ENCODE measurements at places on chromosomes 5 and 9.

DNA sequence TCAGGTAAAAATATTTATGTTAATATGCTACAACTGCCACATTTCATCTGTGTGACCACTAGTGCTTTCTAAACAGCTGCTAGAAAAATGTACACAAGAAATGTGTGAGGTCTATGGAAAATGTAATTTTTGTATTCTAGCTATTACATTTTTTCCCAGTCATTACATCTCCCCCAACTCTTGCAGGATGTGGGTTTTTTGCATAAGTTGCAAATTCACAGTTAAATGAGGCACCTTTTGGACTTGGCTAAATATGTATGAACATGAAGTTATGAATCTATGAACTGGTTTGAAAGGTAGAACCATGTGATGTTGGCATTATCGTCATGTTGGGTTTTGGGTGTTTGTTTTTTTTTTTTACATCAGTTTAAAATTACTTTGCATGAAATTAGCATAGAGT, 590.4 kb upstream of the WWC1 start:
- no peak for DNase-seq

DNA sequence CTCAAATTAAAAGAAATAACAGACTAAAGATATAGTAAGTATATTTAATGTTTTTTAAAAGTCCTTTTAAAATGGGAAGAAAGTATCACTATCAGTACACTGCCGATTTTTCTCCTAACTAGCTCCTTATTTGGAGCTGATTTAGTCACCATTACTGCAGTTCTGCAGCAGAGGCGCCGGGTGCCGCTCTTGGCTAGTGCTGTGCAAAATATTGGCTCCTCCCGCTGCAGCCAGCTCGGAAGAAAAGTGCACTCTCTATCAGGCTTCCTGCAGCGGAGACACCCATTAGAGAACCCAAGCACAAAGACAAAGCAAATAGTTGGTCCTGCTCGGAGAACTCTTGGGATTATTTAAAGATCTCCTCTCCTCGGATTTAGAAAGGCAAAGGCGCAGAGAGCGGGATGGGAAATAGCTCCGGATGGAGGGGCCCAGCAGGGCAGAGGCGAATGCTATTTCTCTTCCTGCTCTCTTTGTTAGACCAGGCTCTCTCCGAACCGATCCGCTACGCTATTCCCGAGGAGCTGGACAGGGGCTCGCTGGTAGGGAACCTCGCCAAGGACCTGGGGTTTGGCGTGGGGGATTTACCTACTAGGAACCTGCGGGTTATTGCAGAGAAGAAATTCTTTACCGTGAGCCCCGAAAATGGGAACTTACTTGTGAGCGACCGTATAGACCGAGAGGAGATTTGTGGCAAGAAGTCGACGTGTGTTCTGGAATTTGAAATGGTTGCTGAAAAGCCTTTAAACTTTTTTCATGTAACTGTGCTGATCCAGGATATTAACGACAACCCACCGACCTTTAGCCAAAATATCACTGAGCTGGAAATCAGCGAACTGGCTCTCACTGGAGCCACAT, at the start of gene PCDHGB3:
TSS of gene PCDHGB3 (plus strand) at position 249 of the 855 bp plus-strand sequence. CDS start at position 402, 153 bp downstream.
- peak; percentile 34 for DNase-seq

DNA sequence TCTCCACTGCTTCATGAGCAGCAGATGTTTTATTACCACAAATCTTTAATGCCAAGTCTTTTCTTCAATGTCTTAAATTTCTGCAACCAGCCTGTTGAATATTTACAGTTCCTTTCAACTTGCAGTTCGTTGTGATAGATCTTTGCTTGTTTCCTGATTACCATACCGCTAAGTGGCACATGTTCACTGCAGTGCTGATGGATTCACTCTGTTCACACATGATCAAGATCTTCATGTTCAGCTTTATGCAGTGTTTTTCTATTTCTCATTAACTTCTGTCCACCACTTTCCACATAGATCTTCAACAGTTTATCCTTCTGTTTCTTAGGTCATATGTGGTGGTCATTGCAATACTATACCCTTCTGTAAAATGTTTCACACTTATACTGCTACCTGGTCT, 280.6 kb downstream of the EPB41L4A start:
- no peak for DNase-seq

DNA sequence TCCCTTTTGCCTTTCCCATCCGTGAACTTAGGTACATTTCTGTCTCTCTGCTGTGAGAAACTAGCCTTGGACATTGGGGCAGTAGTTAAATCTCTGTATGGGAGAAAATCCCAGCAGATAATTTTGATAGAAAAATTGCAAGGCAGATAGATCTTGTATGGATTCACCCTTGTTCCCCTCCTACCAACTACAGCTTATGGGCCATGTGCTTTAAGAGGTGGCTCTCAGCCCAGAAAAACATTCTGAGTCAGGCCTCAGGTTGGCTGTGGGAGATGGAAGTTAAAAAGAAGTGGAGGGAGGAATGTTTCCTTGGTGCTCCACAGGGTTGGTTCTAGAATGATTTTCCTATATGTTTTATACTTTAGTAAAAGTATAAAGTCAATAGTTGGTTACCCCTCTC, 1.4 kb upstream of the KDM3B start:
- peak; percentile 54 for DNase-seq

GRCh38 chr9:69697475-69697874, 25.3 kb upstream of the APBA1 start:
- DNase-seq, result no peak

DNA sequence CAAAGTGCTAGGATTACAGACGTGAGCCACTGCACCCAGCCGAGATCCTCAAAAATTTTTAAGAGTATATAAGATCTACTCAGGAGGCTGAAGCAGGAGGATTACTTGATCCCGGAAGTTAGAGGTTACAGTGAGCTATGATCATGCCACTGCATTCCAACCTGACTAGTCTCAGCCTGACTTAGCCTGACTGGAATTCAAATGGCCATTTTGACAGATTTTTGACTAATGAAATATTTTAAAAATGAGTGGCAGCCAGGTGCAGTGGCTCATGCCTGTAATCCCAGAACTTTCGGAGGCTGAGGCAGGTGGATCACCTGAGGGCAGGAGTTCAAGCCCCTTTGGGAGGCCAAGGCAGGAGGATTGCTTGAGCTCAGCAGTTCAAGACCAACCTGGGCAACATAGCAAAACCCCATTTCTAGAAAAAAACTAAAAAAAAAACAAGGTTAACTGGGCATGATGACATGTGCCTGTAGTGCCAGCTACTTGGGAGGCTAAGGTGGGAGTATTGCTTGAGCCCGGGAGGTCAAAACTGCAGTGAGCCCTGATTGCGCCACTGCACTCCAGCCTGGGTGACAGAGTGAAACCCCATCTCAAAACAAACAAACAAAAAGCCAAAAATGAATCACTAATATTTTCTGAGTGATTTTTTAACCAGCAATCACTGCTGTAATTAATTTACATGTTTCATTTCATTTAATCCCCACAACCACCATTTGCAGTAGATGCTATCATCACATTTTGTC, 16.6 kb downstream of the ATOX1 start:
- peak; percentile 89 for DNase-seq

GRCh38 chr5:66209794-66210193, 65.7 kb downstream of the SREK1 start:
- DNase-seq, result no peak

DNA sequence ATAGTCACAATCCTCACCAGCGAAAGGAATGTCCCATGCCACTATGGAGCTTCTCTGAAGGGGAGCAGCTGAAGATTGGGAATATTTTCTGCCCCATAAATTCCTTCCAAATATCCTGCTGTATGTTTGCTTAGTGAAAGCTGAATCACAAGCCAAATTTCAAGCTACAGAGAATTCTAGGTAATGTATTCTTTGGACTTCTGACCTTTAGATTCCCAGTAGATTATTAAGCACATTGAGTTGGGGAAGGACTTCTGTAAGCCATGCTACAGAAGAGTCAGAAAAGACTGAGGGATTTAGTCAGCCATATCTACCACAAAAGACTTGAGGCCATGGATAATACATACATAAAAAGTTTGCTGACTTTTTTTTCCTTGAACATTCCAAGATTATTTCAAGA, 1342.0 kb upstream of the NUDT12 start:
- DNase-seq, result no peak

- DNase-seq, result peak; percentile 42
Measured at GRCh38 chr5:116451905-116452450, 122.6 kb downstream of the SEMA6A start.

GRCh38 chr9:7799944-7800285, 337 bp upstream of the DMAC1 start:
- DNase-seq, result no peak

DNA sequence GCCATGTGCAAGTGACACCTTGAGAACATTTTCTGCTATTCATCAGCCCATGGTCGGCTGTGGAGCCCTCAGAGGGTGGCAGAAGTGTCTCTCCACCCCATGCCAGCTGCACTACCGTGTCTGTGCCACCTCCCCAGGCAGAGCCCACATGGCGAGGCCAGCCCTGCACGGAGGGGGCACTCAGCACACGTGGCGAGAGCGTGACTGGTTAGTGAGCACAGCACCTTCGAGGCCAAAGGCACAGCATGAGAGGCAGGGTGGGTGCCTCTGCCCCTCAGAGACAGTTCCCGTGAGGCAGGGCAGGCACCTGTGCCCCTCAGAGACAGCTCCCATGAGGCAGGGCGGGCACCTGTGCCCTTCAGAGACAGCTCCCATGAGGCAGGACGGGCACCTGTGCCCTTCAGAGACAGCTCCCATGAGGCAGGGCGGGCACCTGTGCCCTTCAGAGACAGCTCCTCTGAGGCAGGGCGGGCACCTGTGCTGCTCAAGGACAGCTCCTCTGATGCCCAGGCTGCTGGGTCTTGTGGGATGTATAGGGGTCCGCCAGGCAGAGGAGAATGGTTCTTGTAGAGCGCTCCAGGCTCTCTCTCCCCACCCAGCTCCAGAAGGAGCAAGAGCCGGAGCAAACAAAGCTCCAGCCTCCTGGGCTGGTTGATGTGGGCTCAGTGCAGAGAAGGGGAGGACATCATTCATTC, 179.8 kb upstream of the PPP1R26 start:
- no peak for DNase-seq

DNA sequence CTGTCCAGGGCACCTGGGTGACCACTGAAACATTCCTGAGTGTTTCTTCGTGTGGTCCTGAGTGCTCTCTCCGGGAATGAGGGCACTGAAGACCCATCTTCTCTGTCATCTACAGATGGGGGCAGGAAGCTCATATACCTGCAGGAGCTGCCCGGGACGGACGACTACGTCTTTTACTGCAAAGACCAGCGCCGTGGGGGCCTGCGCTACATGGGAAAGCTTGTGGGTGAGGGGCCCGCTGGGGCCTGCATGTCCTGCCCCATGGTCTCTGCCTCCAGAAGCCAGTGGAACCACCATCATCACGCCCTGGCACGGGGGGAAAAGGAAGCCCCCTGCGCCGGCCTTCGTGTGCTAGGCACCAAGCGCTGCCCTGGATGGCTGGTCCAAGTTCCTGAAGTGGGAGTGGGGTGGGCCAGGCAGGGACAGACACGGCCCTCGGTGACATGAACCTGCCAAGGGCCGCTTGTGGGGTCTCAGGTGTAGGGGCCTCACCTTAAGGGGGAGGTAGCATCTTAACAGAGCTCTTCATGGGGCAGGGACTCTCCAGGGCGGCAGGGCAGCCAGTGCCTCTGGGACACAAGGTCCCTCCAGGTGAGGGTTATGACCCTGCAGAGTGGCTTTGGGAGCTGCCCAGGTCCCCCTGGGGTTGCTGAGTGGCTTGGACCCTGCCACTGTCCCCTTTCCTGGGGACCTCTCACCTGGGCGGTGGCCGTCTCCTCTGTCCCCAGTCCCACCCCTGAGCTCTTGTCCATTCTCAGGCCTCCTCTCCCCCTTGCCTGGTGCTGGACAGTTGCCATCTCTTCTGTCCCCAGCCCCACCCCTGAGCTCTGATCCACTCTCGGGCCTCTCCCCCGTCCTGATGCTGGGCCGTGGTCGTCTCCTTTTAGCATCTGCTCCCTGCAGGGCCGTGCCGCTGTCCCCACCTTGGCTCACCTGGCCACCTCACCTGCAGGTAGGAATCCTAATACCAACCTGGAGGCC, 2.1 kb downstream of the OBP2A start:
- DNase-seq, result no peak

DNA sequence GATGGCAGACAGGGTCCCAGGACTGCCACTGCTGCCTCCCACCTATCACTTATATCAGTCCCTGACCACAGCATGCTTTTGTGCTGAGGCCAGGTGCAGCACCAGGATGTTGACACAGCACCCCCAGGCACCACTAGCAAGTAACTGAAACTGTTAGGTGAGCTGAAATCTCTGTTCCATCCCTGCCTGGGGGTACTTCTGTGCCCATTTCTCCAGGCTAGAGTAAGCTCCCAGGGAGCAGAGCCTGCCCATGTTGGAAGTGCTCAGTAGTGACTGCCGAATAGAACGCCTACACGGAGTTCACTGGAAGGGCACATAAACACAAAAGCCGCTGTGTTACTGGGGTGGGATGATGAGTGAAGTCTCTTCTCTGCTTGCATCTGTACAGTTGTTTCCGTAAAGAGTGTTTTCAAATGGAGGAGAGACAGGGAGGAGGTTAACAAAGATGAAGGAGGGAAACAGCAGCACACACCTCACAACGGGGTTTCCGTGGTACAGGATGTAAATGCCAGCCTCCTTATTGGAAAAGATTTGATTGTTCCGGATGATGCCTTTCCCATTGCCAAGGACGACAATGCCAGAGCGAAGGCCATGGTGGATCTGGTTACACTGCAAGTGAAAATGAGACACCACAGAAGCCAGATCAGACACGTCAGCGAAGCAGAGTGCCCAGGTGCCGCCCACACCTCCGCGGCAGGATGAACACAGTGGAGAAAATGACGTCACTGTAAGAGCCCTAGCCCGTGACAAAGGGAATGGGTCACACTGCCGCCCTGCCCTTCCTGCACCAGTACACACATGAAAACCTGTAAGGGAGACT, 43.1 kb downstream of the POLR1E start:
- DNase-seq, result peak; percentile 92

GRCh38 chr5:153256-153655, 38.0 kb upstream of the LRRC14B start:
- DNase-seq, result peak; percentile 40

DNA sequence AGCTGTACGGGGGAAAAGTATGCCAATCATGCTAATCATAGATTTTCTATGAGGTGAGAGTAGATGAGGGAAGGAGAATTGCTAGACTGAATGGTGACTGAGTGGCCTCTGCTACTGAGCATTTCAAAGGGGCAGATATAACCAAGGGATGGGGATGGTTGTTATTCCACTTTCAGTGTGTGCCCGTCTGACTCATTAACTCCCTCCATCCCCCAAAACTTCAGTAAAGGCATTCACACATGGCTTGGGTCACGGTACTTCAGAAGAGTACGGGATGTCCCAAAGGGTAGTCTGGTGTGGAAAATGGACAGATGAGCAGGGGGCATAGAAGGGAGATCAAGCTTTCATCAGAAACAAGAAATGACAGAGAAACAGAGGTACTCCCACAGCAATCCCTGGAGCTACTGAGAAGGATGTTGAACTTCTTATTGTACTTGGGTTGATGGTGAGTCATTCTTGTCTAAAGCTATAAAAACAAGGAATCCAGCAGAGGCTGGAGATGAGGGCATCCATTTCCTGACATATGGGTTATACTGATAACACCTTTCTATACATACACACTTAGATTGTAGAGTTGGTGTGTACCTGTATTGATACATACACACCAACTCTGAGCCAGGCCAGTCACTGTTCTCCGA, 8.9 kb upstream of the TLE4 start:
- no peak for DNase-seq

GRCh38 chr9:115146581-115147021, 28.6 kb upstream of the TNC start:
- peak; percentile 88 for DNase-seq

Data from epithelial cell of esophagus (primary cell).